GM12878 (cell line): ENCODE measurements at places on chromosomes 11 and 22. TPM values are rescaled to one million over a fixed set of nuclear protein-coding genes. Genes with fewer than 3 reads are reported as not detected.

The SEPTIN5 gene
- total RNA-seq = 0.82 and 1.1 TPM in 2 replicates

The CCDC90B gene
- total RNA-seq = 28.7 and 33.2 TPM in 2 replicates

The GPHA2 gene
- not detected in 2 replicates for total RNA-seq

The MYBPC3 gene
- total RNA-seq = not detected in 2 replicates

The CD6 gene
- total RNA-seq = 11.2 and 17.6 TPM in 2 replicates

The ZNF408 gene
- total RNA-seq = 11.3 and 12.1 TPM in 2 replicates

The CSRP3 gene
- not detected in 2 replicates for total RNA-seq

The ESAM gene
- total RNA-seq = 26.1 and 26.9 TPM in 2 replicates

The UBASH3B gene
- 1.2 and 1.3 TPM in 2 replicates for total RNA-seq

The FAM180B gene
- total RNA-seq = not detected in 2 replicates

The APLNR gene
- not detected in 2 replicates for total RNA-seq

The USP35 gene
- total RNA-seq = 5.6 and 6.4 TPM in 2 replicates

The PATL1 gene
- 39.3 and 41.5 TPM in 2 replicates for total RNA-seq

The KIRREL3 gene
- not detected in 2 replicates for total RNA-seq

The OR2D3 gene
- total RNA-seq = not detected in 2 replicates

The PPARA gene
- 7.6 and 10.1 TPM in 2 replicates for total RNA-seq

The NAALADL1 gene
- total RNA-seq = 3.3 and 4.0 TPM in 2 replicates

The CAVIN3 gene
- total RNA-seq = 7.8 and 8.6 TPM in 2 replicates

The C11orf52 gene
- total RNA-seq = not detected in 2 replicates

The FAT3 gene
- 0.13 TPM in 1 of 2 replicates, not detected in the other for total RNA-seq

The ARHGAP20 gene
- total RNA-seq = not detected in 2 replicates

The B3GAT1 gene
- 0.05 TPM in 1 of 2 replicates, not detected in the other for total RNA-seq

The ART1 gene
- total RNA-seq = not detected in 2 replicates

The MOV10L1 gene
- total RNA-seq = not detected in 2 replicates

The GVQW3 gene
- 1.7 and 2.2 TPM in 2 replicates for total RNA-seq
